Cardiac septum (tissue), 1 donor: ENCODE measurements at places on chromosomes 16 and 17.

GRCh38 chr17:12122075-12122474 is 101.4 kb downstream of the MAP2K4 start:
- no peak for DNase-seq

GRCh38 chr17:81063106-81064093 is 28.4 kb downstream of the BAIAP2 start:
- no peak for DNase-seq

GRCh38 chr17:72970797-72971196 is 121.7 kb downstream of the SLC39A11 start:
- no peak for DNase-seq

DNA sequence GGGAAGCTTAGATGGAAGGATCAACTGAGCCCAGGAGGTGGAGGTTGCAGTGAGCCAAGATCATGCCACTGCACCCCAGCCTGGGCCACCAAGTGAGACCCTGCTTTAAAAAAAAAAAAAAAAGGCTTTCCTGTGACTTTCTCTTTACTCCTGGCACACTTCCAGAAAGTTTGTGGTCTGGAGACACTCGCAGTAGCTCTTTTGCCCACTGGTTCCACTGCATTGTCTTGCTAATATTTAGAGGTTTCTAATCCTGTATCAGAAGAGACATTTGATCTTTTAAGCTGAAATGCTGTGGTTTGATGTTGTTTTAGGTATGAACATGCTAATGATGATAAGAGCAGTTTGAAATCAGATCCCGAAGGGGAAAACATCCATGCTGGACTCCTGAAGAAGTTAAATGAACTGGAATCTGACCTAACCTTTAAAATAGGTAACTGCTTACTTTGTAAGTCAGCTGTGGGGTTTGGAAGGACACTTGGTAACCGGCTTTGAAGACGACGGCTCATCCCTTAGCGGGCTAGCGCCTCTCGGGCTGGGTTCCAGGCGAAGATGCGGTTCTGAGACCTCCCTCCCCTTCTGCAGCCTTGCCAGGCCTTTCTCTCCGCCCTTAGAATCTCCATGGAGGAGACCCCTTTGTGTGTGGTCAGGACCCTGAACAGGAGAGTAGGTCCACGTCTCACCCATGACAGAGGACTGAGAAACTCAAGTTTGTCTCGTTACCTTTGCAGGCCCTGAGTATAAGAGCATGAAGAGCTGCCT is 23.1 kb downstream of the NTAN1 start:
- DNase-seq = peak; percentile 68

DNA sequence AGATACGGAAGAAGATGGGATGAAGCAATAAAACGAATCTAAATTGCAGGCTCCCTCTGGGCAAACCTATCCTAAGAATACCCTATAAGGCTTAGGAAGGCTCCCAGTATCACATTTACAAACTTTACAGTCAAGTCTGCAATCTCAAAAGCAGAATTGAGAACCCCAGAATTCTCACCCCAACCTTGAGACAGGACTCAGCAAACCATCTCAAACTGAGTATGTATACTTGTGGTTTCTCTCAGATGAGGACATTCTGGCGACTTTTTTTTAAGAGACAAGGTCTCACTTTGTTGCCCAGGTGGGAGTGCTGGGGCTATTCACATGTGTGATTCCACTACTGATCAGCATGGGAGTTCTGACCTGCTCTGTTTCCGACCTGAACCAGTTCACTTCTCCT is 19.3 kb upstream of the ITGA2B start:
- DNase-seq = no peak

DNA sequence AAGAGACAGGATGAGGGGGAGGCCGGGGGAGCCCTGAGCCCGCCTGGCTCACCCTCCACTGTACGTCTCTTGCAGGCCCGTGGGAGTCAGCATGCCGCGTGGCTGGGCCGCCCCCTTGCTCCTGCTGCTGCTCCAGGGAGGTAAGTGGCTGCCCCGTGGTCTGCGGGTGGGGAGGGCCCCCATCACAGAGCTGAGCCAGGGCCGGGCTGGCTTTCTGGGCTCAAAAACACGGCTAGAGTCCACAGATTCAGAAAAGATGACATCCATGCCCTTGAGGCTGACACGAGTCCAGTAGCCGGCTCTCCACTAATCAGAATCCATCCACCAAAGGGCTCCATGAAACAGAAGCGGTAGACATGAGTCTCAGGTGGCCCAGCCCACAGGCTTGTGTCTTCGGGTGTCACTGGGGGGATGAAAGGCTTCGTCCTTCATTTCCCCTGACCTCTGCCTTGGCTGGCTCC is 28.0 kb downstream of the IL21R start:
- no peak for DNase-seq

- peak; percentile 33 for DNase-seq
Observed at GRCh38 chr17:66834919-66835454, at the start of gene CACNG5. CACNG5 (plus strand) TSS chr17:66835117; CDS start chr17:66877333, 42,216 bp downstream.

GRCh38 chr17:15168379-15168778 is 96.7 kb downstream of the PMP22 start:
- DNase-seq = no peak

DNA sequence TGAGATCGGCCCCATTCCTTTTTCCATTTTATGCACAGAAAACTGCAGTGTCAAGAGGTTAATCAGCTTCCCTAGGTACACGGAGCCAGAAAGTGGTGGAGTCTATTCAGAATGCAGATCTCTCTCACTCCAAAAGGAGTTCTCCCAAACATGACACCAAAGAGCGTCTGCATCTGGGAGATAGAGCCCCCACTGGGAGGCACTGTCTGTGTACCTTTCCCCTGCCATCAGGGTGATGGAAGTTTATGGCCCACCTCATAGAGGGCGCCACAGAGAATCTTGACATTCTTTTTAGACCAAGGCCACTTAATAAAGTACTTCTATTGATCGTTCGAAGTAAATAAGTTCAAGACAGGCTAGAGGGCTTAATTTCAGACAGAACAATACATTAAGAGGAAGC is 493.7 kb upstream of the ERCC4 start:
- no peak for DNase-seq

DNA sequence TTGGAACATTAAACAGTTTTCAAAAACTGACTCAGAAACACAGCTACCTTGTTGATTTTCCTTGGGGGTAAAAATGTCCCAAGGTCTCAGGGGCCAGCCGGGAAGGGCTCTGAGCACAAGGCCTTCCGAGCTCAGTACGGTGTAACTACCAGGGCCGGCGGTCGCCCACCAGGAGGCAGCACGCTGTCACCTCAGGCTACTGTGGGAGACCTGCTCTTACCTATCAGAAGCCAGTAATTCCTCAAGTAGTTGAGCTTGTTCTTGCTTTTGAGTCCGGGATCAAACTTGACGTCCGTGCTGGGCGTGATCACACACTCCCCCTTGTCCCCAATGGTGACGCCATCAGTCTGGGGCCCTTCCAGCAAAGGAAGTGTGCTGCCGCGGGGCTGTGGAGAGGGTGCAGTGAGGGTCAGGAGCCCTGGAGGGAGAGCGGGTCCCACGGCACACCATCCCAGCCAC is 43.4 kb upstream of the ICAM2 start:
- DNase-seq = peak; percentile 85

- DNase-seq = no peak
Observed at GRCh38 chr17:61756561-61756960, 106.8 kb downstream of the BRIP1 start.

DNA sequence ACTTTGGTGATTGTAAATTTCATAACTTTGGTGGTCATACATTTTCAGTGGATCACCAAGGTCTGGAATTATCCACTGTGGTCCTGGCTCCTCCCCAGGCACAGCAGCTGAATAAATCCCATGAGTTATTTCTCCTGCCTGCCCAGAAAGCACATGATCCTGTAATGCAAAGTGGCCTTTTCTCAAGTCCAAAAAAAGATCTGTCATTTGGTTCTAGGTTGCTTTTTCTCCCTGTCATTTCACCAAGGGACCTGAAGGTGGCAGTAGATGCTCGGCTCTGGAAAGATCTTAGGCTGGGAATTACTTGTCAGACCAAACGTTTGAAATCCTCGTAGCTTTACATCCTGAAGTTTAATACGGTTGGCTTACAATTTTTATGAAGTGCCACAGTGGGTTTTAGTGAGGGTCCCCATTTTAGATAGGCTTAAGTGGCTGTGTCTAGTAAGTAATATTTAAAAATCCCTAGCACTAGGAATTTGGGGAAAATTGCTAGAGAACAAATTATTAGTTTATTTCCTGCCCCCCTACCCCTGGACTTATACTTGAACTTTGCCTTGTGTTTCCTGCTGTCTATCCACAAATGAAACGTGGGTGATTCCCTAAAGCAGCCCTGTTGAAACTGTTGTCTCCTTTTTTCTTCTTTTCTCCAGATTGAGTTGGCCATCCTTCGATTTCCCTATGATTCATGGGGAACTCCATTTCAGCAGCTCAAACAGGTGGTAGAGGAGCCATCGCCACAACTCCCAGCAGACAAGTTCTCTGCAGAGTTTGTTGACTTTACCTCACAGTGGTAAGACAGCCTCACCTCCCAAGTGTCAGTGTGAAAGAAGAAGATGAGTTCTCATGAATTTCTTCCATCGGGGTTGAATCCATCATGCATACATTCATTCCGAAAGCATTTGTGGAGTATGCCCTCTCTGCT is 111.7 kb downstream of the MAP2K6 start:
- no peak for DNase-seq

GRCh38 chr16:75385507-75386152 is 47.7 kb downstream of the CFDP1 start:
- no peak for DNase-seq

DNA sequence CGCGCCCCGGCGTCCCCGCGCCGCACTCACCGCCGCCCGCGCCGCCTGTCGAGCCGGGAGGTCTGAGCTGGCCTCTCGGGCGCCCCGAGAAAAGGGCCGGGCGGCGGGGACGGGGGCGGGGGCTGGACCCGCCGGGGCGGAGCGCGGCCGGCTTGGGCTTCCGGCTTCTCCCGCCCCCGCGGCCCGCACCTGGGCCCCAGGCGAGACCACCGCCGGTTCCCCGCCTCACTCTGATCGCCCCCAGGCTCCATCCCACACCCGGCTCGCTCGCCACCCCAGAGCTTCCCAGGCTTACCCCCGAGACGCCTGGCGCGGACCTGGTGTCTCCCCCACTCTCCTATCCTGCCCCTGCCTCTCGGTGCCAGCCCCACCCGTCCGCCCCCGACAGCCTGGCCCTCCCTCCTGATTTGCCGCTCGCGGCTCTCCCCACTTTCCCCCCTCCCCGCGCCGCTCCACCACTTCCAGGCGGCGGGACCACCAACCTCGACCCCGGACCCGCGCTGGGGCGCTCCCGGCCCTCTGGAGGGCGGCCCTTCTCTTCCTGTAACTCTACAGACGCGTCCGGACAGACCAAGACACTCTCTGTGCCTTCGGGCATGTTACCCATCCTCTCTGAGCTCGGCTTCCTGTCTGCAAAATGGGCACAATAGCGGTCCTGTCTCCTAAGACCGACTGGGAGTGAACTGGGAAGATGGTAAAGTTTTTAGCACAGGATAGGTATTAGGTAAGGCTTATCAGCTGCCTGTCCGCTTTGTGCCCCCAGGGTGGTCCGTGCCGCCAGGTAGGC is at the start of gene LITAF:
Gene LITAF, minus strand, starts transcription at position 64 of the 787 bp plus-strand sequence. CDS start 30,189 bp downstream, outside the sequence.
- peak; percentile 84 for DNase-seq

DNA sequence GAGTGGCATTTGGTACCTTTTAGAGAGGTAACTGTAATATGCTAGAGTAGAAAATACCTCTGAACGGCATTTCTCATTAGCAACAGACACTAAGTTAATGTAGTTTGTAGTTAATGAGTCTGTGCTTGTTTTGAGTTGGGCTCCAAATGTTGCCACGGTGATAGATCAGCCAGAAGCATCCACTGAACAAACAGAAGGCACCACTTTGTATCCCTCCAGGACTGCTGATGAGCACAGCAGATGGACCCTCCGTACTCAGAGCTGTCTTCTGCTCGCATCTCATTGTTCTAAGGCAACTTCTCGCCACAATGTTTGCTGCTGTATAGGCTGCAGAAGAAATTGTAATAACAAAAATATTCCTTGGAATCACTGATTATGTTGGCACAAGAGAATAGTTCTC is 56.1 kb downstream of the TNRC6C start:
- no peak for DNase-seq

DNA sequence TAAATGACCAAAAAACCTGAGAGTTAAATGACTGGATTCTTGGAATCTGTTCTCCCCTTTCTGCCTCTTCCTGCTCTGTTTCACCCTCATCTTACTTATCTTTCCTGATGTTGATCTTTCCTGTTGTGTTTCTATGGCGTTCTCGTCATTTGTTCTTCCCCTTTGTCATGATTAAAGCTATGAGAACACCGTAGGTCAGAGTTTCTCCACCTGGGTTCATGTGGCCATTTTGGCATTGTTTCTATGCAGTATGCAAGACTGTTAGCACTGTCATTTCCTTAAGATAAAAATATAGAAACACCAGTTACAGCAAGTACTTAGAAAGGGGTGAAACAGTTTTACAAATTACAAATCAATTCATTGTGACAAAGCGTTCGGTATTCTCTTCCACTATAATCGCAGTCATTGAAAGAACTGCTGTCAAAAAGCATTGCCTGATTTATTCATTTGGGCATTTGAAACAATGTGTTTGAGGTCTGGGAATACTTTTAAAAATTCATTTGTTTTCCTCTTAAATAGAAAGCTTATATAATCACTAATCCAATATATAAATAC is 166.0 kb downstream of the PHKB start:
- no peak for DNase-seq

- DNase-seq = peak; percentile 54
Observed at GRCh38 chr17:79949656-79950209, 85.9 kb downstream of the TBC1D16 start.

GRCh38 chr16:84014570-84015327 is 27.8 kb downstream of the SLC38A8 start:
- DNase-seq = no peak

DNA sequence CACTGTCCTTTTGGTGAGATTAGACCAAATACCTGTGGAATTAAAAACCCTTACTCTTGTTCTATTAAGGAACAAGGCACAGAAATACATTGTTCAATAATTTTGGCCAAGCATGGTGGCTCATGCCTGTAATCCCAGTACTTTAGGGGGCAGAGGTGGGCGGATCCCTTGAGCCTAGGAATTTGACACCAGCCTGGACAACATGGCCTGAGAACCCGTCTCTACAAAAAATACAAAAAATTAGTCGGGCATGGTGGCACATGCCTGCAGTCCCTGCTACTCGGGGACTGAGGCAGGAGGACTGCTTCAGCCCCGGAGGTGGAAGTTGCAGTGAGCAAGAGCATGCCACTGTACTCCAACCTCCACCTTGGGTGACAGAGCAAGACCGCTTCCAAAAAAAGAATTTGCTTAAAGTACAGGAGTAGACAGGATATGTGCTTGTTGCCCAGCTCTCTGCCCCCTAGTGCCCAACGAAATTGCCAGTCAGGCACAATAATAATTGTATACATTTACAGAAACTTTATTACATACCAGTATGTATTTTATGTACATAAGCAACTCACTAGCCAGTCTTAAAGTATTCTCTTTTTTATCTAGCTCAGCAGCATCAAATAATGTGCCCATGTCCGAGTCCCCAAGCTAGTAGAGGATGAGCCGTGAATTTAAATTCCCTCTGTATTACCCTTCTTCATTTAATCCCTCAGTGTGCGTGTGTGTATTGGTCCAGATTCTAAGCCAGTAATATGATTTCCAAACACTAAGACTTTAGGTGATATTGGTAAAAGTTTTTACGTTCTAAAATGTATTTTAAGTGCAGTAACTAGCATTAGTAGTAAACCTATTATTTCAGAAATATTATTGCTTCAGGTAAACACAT is 1.4 kb downstream of the THUMPD1 start:
- DNase-seq = no peak

GRCh38 chr16:30982548-30983288 is 2.3 kb upstream of the HSD3B7 start:
- DNase-seq = no peak
